Tibial nerve (tissue), 4 donors: ENCODE measurements at places on chromosomes 16 and 17.

GRCh38 chr16:73285436-73286201 lies 237.7 kb upstream of the ZFHX3 start:
- DNase-seq: no peak
- H3K27me3 ChIP-seq: peaks cover 6% of the 10 kb centered on the region
- H3K4me1 ChIP-seq: no peaks in the 10 kb centered on the region
- H3K4me3 ChIP-seq: no peak overlapping the region
- no peak overlapping the region for H3K27ac ChIP-seq

- no peaks in the 10 kb centered on the region for H3K36me3 ChIP-seq
- H3K4me3 ChIP-seq: no peak overlapping the region
Measured at GRCh38 chr17:27970587-27970986, 71.9 kb upstream of the NLK start.

GRCh38 chr16:62568926-62569325 lies 532.7 kb upstream of the CDH8 start:
- H3K4me3 ChIP-seq: no peak overlapping the region
- no peaks in the 10 kb centered on the region for H3K4me1 ChIP-seq
- DNase-seq: no peak
- no peaks in the 10 kb centered on the region for H3K36me3 ChIP-seq
- no peak overlapping the region for H3K27ac ChIP-seq

DNA sequence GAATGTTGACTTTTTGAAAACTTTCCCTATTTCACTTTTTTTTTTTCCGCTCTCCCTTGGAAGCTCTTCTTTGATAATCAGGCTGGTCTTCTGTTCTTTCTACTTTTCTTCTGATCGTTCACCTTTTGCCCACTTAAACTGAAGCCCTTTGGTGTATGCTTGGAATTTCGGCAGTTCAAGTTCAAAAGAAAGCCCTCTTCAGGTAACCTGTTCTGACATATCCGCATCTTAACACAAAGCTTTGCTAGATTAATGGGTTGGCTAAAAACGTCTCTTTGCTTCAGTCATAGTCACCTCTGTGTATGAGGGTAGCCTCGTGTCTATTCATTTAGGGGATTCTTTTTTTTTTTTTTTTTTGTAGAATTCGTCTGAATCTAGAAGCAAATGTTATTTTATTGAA lies 1115.8 kb upstream of the RBFOX1 start:
- H3K36me3 ChIP-seq: no peaks in the 10 kb centered on the region
- DNase-seq: no peak
- H3K27me3 ChIP-seq: no peaks in the 10 kb centered on the region
- no peak overlapping the region for H3K27ac ChIP-seq
- no peaks in the 10 kb centered on the region for H3K4me1 ChIP-seq

GRCh38 chr16:30748634-30749445 lies 615 bp downstream of the PHKG2 start:
- H3K4me1 ChIP-seq: peaks cover 22% of the 10 kb centered on the region
- H3K36me3 ChIP-seq: peaks cover 17% of the 10 kb centered on the region
- peak overlapping the region; percentile 88 for H3K27ac ChIP-seq
- H3K27me3 ChIP-seq: no peaks in the 10 kb centered on the region
- peak overlapping the region; percentile 74 for H3K4me3 ChIP-seq
